ENCODE measurements at places on chromosomes 2 and 18. TPM values are rescaled to one million over a fixed set of nuclear protein-coding genes. Genes with fewer than 3 reads are reported as not detected.
A peak's percentile ranks its signal among the peaks of the same experiment; 100 is the strongest.

ZSWIM2 gene
- total RNA-seq, result not detected

AQP12A gene
- total RNA-seq, result not detected

NCK2 gene
- total RNA-seq, result 79.9 TPM

PLB1 gene
- 0.75 TPM for total RNA-seq

APCDD1 gene
- total RNA-seq, result not detected

FBLN7 gene
- total RNA-seq, result 29.6 TPM

SERPINB7 gene
- not detected for total RNA-seq

RAB6C gene
- not detected for total RNA-seq

- peaks cover 7% of the 10 kb centered on the region for H3K27me3 ChIP-seq
- DNase-seq, result no peak
- no peaks in the 10 kb centered on the region for H3K4me1 ChIP-seq
- no peaks in the 10 kb centered on the region for H3K36me3 ChIP-seq
Measured at GRCh38 chr2:120749506-120750431, 14.1 kb downstream of the GLI2 start.

DNA sequence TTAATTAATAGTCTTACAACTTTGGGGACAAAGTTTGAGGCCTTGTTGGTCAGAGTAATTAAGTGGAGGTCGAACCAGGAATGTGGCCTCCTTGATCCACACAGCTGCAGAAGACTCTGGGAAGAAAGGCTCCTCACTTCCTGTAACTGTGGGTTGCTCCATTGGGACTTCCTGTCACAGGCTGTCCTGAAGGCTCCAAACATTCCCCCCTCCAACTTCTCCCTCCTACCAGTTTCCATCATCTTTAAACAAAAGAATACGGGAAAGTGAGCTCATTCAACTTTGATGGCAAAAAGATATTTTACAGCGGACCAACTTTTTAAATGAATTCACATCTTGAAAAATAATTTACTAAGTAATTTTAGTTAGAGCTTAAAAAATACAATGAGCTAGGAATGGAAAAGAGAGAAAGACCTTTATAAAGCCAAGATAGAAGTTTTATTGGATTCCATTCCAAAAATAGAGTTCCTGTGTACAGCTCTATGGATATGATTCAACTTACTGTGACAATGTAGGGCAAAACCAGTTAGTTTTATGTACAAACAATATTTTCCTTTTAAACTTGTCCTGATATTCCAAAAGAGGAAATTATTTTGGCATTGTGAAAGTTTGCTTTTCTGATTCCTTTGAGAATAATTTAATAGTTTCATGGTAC is 212.0 kb upstream of the NABP1 start:
- DNase-seq, result no peak
- no peak overlapping the region for H3K4me3 ChIP-seq
- no peaks in the 10 kb centered on the region for H3K36me3 ChIP-seq
- H3K27me3 ChIP-seq, result peaks cover 7% of the 10 kb centered on the region
- H3K27ac ChIP-seq, result no peak overlapping the region
- H3K4me1 ChIP-seq, result no peaks in the 10 kb centered on the region

DNA sequence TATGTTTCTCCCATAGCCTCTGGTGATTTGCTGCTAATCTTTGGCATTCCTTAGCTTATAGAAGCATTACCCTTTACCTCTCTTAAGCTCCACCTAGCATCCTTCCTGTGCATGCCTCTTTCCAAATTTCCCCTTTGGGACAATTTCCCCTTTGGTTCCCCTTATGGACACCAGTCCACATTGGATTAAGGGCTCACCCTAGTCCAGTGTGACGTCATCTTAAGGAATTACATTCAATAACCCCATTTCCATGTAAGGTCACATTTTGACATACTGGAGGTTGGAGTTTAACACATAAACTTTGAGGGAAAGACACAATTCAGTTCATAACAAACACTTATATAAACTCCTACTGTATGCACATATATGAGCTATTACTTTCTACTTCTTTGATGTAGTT is 916.6 kb downstream of the SLC4A3 start:
- no peaks in the 10 kb centered on the region for H3K4me1 ChIP-seq
- H3K27ac ChIP-seq, result no peak overlapping the region
- H3K4me3 ChIP-seq, result no peak overlapping the region
- DNase-seq, result no peak

DNA sequence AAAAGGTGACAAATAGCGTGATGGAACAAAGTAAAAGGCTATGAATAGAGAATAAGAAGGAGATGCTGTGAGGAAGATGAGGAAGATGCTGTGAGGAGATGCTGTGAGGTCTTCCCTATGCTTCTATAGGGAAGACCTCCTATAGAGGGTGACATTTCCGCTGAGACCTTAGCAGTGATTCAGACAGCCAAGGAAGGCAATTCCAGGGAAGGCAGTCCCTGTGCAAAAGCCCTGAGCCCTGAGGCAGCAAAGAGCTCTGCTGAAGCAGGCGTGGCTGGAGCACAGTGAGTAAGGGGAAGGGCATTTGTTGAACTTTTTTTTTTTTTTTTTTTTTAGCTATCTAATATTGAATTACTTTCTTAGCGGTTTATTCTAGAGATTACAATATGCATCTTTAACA is 142.7 kb upstream of the FOSL2 start:
- peaks cover 18% of the 10 kb centered on the region for H3K36me3 ChIP-seq
- H3K27ac ChIP-seq, result no peak overlapping the region
- no peak overlapping the region for H3K4me3 ChIP-seq
- no peak for DNase-seq
- H3K4me1 ChIP-seq, result peaks cover 64% of the 10 kb centered on the region

DNA sequence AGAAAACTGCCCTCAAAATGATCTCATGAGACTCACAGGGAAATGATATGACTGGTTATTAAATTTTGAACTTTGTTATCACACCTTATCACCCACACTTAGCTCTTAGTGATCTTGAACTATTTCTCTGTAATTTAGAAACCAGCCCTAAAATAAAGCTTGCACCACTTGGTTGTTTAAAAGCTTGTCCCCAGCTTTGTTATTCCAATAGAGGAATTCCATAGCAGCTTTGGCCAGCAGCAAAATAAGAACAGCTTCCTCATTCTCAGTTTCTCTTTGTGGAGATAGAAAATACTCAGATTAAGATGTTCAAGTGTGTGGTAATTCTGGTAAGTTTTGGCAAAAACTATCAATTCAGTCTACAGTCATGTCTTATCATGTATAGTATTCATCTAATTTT is 54.4 kb upstream of the CCDC68 start:
- H3K4me1 ChIP-seq, result no peaks in the 10 kb centered on the region
- no peak for DNase-seq
- no peaks in the 10 kb centered on the region for H3K36me3 ChIP-seq
- no peak overlapping the region for H3K4me3 ChIP-seq
- no peaks in the 10 kb centered on the region for H3K27me3 ChIP-seq

DNA sequence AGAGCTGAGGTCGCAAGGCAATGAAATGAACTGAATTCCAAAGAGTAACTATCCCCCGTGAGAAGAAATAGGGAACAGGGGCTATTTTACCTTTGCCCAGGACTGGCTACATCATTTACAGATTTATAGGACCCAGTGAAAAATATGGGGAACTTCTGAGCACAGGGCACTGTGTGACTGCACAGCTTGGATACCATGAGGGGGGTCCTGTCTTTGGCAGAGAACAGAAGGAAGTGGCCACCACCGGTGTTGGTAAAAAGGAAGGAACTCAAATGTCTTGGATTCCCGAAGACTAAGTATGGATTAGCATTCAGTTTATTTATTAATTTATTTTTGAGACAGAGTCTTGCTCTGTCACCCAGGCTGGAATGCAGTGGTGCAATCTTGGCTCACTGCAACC is 119.6 kb downstream of the B3GNT2 start:
- H3K27me3 ChIP-seq, result no peaks in the 10 kb centered on the region
- H3K4me1 ChIP-seq, result peaks cover 20% of the 10 kb centered on the region
- H3K36me3 ChIP-seq, result no peaks in the 10 kb centered on the region
- no peak overlapping the region for H3K4me3 ChIP-seq

DNA sequence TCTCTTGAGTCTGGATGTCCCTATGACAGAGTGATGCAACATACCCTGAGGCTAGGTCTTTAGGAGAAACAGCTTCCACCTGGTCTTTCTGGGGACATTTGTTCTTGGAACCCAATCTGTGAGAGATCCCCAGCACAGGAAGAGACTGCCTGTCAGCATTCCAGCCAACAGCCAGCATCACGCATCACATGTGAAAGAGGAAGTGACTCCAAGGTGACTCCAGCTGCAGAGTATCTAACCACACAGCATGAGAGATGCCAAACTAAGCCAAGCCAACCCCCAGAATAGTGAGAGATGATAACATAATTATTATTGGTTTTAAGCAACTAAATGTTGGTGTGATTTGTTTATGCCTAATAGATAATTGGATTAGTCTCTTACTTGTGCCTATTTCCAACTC is 35.7 kb downstream of the C18orf63 start:
- no peak overlapping the region for H3K27ac ChIP-seq
- peaks cover 21% of the 10 kb centered on the region for H3K27me3 ChIP-seq
- DNase-seq, result no peak
- H3K4me3 ChIP-seq, result no peak overlapping the region
- H3K36me3 ChIP-seq, result no peaks in the 10 kb centered on the region

- no peak overlapping the region for H3K27ac ChIP-seq
- no peak for DNase-seq
- peaks cover 2% of the 10 kb centered on the region for H3K27me3 ChIP-seq
- no peak overlapping the region for H3K4me3 ChIP-seq
- no peaks in the 10 kb centered on the region for H3K36me3 ChIP-seq
Measured at GRCh38 chr2:71852141-71852711, 295.4 kb downstream of the CYP26B1 start.

GRCh38 chr2:70648961-70649360 is 95.3 kb upstream of the TGFA start:
- peaks cover 18% of the 10 kb centered on the region for H3K27me3 ChIP-seq
- H3K4me3 ChIP-seq, result no peak overlapping the region
- H3K27ac ChIP-seq, result no peak overlapping the region
- no peaks in the 10 kb centered on the region for H3K36me3 ChIP-seq

DNA sequence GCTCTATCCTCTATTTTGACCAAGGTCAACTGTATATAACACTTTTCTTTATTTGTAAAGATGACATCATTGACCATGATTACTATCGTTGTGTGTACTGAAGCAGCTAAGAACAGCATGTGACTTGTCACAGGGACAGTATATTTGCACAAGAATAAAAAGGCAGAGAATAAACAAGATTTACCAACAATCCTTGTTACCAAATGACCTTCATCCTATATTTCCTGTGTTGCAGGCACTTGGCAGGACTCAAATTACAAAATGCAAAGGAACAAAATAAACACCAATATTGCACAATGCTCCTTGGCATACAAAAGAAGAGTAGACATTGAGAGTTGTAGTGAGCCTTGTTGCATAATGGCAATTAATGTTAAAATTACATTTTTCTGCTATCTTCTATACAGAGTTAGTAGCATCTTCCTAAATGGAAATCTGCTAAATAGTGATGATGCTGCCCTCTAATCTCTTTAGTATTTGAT is 61.8 kb downstream of the RFTN2 start:
- no peak for DNase-seq
- peaks cover 8% of the 10 kb centered on the region for H3K27me3 ChIP-seq
- H3K4me3 ChIP-seq, result no peak overlapping the region

- H3K4me1 ChIP-seq, result no peaks in the 10 kb centered on the region
- peaks cover 4% of the 10 kb centered on the region for H3K27me3 ChIP-seq
- no peak for DNase-seq
- H3K36me3 ChIP-seq, result peaks cover 2% of the 10 kb centered on the region
- no peak overlapping the region for H3K4me3 ChIP-seq
Measured at GRCh38 chr2:236582968-236583367, 13.3 kb downstream of the ACKR3 start.

GRCh38 chr2:65320946-65321345 is 93.3 kb downstream of the ACTR2 start:
- H3K36me3 ChIP-seq, result peaks cover 4% of the 10 kb centered on the region
- H3K4me3 ChIP-seq, result no peak overlapping the region
- no peak for DNase-seq
- no peak overlapping the region for H3K27ac ChIP-seq
- peaks cover 14% of the 10 kb centered on the region for H3K4me1 ChIP-seq

DNA sequence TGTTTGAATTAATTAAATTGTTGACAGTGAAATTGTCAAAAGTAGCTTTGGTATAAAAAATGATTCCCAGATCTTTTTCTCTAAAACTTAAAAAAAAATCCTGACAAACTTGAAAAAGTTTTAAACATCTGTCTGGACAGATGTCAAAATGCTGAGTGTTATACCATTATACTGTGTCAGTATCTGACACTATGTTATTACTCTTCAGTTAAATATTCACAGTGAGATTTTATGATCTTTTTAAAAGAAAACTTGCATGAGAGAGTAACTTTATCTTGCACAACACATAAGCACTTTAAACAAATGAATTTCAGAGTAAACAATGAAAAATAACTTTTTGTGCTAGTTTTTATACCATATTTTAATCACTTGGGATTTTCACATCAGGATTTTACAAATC is 167.4 kb downstream of the MEIS1 start:
- no peak for DNase-seq
- H3K36me3 ChIP-seq, result no peaks in the 10 kb centered on the region
- H3K4me3 ChIP-seq, result no peak overlapping the region
- H3K4me1 ChIP-seq, result no peaks in the 10 kb centered on the region
- no peak overlapping the region for H3K27ac ChIP-seq
- no peaks in the 10 kb centered on the region for H3K27me3 ChIP-seq

- H3K4me3 ChIP-seq, result peak overlapping the region; percentile 68
- H3K27me3 ChIP-seq, result peaks cover 5% of the 10 kb centered on the region
- H3K36me3 ChIP-seq, result no peaks in the 10 kb centered on the region
- DNase-seq, result peak; percentile 17
- H3K4me1 ChIP-seq, result peaks cover 7% of the 10 kb centered on the region
- no peak overlapping the region for H3K27ac ChIP-seq
Measured at GRCh38 chr18:74196220-74197119, 48.1 kb downstream of the TIMM21 start.

DNA sequence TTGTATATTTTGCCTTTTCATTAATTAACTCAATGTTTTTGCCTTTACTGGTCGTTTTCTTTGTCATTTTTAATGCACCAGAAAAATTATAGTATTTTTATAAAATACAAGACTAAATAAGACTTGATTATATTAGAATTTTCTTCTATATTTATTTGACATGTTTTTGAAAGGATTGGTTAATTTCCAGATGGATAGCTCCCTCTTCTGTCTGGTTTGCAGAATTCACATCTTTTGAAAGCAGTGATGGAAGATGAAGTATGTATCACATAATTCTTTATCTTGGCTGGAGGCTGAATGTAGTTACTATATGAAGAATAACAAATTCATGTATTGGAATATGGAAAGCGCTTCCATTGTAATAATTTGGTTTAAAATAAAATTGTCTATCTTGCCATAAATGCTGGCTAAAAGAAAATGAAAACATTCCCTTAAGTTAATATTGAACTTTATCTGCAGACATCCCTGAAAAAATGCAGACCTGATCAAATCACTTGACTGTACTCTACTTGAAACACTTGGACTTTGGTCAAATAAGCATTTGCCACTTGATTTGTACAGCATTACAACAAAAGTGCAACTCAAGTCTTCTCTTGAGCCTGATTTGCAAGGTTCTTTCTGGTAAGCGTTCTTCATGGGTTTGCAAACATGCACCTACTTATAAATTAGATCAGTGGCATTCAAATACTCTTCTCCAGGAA is 86.3 kb upstream of the EFEMP1 start:
- H3K27ac ChIP-seq, result no peak overlapping the region
- H3K27me3 ChIP-seq, result no peaks in the 10 kb centered on the region
- H3K4me1 ChIP-seq, result no peaks in the 10 kb centered on the region

GRCh38 chr2:19361325-19361990 is 3.0 kb upstream of the OSR1 start:
- no peak overlapping the region for H3K27ac ChIP-seq
- H3K36me3 ChIP-seq, result no peaks in the 10 kb centered on the region
- H3K4me1 ChIP-seq, result peaks cover 37% of the 10 kb centered on the region
- H3K4me3 ChIP-seq, result peak overlapping the region; percentile 90
- no peak for DNase-seq

GRCh38 chr18:69703461-69703860 is 244.2 kb downstream of the CD226 start:
- H3K4me1 ChIP-seq, result no peaks in the 10 kb centered on the region
- H3K4me3 ChIP-seq, result no peak overlapping the region
- H3K27me3 ChIP-seq, result no peaks in the 10 kb centered on the region
- DNase-seq, result no peak
- H3K27ac ChIP-seq, result no peak overlapping the region
